ENCODE measurements at places on chromosomes 12 and 14. TPM values are rescaled to one million over a fixed set of nuclear protein-coding genes. Genes with fewer than 3 reads are reported as not detected.

DNA sequence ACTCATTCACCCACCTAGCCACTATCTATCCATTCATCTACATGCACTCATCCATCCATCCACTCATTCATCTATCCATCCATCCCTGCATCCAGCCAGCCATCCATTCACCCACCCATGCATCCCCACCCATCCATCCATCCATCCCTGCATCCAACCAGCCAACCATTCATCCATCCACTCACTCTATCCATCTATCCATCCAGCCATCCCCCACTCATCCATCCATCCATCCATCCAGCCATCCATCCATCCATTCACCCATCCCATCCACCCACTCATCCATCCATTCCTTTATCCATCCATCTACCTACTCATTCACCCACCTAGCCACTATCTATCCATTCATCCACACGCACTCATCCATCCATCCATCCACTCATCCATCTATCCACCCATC is 73.1 kb downstream of the NOC4L start:
- DNase-seq = no peak

GRCh38 chr12:28527631-28528249 is 337.5 kb downstream of the CCDC91 start:
- no peak for DNase-seq

DNA sequence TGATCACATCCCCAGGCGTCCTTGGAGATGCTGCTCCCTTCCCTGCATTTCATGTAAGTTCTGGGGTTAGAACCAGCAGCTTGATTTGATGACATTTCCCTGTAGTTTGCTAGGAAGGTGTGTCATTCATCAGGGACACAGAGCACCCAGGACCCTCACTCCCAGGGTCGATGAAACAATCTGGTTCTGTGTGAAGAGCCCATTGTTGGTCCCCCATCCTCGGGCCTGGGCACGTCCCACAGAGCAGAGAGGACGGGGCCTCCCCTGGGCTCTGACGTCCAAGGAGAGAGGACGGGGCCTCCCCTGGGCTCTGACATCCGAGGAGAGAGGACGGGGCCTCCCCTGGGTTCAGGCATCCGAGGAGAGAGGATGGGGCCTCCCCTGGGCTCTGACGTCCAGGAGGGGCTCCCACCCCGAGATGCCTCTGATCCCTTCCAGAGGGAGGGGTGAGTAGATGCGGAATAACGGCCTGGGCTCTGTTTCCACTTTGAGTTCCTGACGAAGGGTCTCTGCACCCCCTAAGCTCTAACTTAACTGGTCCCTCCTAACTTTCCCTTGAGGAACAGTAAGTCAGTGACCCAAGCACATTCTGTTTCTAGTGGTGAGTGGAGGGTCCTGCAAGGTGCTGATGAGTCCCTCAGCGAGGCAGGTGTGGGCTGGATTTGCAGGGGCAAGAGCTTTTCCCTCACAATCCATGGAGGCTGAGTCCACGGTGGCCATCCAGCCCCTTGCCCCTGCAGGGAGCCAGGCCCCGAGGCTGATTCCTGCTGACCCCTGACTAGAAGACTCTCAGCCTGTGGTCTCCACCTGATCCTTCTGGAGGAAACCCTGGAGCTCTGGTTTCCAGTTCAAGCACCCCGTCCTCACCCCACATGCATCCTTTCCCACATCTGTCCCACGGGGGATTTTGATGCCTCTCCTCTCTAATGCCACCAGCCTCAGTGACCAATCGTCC is 35.5 kb upstream of the SFSWAP start:
- no peak for DNase-seq

- no peak for DNase-seq
These were observed 13.6 kb downstream of the BCL11B start for GRCh38 chr14:99258341-99258861.

DNA sequence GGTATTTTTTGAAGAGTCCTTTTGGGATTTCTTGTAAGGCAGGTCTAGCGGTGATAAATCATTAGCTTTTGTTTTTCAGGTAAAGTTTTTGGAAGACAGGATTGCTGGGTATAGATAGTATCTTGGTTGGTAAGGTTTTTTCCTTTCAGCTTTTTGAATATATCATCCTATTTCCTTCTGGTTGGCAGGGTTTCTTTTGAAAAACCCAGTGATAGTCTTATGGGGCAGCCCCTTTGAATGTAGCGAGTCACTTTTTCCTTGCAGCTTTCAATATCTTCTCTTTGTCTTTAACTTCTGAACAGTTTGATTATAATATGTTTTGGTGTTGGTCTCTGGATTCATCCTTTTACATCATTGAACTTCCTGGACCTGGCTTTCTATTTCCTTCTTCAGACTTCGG is 20.2 kb downstream of the TMX1 start:
- DNase-seq = no peak

GRCh38 chr12:116779597-116779996 is 41.5 kb downstream of the RNFT2 start:
- DNase-seq = no peak

GRCh38 chr12:28611115-28611435 is 420.8 kb downstream of the CCDC91 start:
- peak; percentile 93 for DNase-seq

DNA sequence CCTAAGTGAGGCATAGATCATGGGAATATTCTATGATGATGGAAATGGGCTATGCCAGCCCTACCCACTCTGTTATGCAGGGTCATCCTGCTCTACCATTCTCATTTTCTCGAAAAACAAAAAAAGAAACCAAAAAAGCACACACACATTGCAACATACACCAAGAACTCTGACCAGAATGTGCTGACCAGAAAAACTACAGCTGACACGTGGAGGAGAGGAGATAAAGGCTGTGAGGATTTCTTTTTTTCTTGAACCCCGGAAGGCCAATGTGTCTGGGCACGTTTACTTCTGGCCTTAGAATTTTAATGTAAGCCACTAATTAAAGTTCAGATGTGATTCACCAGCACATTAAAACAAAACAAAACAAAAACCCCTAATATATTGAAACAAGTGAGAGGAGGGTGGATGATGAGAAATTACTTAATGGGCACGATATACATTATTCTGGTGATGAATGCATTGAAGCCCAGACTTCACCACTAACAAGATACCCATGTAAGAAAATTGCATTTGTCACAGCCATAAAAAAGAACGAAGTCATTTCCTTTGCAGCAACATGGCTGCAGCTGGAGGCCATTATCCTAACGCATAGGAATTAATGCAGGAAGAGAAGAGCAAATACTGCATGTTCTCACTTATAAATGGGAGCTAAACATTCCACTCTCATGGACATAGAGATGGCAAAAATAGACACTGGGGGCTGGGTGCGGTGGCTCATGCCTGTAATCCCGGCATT is 66.3 kb upstream of the PLEKHG3 start:
- DNase-seq = no peak

GRCh38 chr12:100138803-100139098 is 3.9 kb downstream of the BLTP3B start:
- no peak for DNase-seq

- DNase-seq = peak; percentile 19
These were observed 15.8 kb upstream of the KRAS start for GRCh38 chr12:25266497-25266896.

- DNase-seq = no peak
These were observed 849 bp downstream of the KRT5 start for GRCh38 chr12:52519387-52519703.

- no peak for DNase-seq
These were observed 179.6 kb upstream of the RPH3A start for GRCh38 chr12:112611908-112612307.

DNA sequence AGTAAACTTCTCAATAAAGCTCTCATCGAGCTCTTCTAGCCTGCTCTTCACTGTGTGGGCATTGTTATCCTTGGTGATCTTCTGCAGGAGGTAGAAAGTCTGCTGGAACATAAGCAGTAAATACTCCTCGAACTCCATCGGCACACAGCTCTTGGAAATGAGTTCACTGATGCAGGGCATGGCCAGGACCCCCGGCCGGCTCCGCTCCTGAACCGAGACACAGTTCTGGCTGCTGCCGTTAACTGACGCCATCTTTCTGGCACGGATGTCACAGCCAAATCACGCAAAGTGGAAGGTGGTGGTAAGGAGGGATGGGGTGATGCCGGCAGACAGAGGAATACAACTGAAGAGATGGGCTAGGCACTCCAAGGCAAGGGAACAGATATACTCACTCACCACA is 23.7 kb upstream of the EDDM3A start:
- no peak for DNase-seq

DNA sequence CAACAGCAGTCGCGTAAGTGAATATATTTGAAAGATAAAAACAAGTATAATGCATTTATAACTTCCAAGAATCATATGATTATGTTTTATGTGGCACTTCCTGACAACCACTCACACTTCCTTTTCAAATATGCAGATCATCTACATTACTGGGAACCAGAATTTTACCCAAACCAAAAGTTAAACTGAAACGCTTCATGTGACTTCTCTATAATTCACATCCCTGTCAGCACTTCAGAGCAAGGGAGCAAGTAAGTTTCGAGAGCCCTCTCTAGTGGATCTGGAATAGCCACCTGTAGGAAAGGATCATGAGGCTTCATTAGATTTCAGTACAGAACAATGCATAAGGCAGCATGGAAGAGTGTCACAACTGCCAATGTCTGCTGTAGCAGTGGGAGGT is 13.7 kb upstream of the ALX1 start:
- no peak for DNase-seq

DNA sequence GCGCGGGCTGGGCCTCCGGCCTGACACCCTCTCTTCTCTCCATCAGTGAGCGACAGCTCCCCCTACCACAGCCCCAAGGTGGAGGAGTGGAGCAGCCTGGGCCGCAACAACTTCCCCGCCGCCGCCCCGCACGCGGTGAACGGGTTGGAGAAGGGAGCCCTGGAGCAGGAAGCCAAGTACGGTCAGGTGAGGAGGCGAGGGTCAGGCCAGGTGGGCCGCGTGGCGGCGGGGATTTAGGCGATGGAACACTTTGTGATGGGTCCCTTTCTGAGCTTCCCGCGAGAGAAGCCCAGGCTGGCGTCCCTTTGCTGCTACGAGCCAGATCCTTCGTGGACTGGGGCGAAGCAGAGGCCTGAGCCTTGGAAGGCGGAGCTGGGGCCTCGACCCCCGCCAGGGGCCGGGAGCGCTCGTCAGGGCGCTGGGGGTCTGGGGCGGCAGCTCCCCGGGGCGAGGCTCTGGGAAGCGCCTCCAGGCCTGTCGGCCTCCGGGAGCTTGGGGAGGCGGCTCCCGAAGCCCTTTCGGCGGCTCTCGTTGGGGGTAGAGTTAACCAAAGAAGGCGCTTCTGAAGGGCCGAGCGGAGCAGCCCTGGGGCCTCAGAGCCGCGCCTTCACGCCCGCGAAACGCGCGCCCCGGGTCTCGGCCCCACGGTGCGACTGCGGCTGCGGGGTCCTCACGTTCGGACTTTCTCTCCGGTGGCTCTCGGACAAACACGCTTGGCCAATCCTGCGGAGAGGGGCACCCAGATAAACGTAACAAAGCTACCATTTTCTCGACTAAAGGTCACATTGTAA is 5.0 kb downstream of the PAX9 start:
- no peak for DNase-seq

- no peak for DNase-seq
These were observed 46.2 kb upstream of the JDP2 start for GRCh38 chr14:75381642-75382041.

DNA sequence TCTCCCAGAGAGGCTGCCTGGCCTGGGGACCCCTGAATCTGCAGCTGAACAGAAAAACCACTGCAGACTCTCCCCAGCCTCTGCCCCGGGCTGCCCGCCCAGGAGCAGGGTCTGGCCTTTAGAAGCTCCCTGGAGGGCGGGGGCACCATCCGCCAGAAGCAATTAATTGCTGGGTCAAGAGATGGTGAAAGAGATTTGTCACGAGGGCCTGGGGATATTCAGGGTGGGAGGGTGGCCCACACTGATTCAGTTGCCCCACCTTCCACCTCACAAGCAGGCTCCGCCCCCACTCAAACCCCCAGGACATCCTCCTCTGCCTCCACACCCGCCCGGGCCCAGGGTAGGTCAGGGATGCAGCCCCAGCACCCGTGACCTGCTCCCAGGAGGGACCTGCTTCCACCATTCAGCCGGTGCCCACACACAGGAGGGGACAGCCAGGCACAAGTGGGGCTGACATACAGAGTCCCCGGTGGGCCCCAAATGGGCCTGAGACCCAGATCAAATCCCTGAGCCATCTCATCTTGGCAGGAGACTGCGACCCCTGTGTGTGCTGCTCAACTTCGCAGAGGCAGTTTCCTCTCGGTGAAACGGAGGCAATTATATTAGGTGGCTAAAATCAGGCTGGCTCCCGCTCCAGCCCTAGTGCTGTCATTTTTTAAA is 23.0 kb downstream of the NCOR2 start:
- DNase-seq = no peak

GRCh38 chr12:57131896-57132744 is 3.8 kb downstream of the LRP1 start:
- DNase-seq = no peak

DNA sequence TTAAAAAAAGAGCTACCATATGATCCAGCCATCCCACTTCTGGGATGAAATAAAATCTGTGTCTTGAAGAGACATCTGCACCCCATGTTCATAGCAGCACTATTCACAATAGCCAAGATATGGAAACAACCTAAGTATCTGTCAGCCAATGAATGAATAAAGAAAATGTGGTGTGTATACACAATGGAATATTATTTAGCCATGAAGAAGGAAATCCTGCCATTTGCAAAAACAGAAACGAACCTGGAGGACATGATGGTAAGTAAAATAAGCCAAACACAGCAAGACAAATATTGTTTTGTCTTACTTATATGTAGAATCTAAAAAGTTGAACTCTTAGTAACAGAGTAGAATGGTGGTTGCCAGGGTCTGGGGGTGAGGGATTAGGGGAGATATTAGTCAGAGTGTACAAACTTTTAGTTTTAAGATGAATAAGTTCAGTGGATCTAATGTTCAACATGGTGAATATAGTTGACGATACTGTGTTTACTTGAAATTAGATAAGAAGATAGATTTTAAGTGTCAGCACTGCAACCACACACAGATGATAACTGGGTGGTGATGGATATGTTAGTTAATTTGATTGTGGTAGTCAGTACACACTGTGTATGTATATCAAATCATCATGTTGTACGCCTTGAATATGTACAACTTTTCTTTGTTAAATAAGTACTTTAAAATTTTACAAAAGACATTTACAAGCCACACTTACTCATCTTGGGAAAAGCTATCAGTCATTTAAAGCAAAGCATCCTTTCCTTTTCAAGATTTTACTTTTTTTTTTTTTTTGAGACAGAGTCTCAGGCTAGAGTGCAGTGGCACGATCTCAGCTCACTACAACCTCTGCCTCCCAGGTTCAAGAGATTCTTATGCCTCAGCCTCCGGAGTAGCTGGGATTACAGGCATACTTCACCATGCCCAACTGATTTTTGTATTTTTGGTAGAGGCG is 89.9 kb downstream of the BICD1 start:
- no peak for DNase-seq

The LAG3 gene
- 0.41 TPM for polyA plus RNA-seq

The HEBP1 gene
- 44.2 TPM for polyA plus RNA-seq

The PRPH gene
- not detected for polyA plus RNA-seq

The SMIM41 gene
- polyA plus RNA-seq = not detected

The MMP17 gene
- 15.9 TPM for polyA plus RNA-seq

The MOK gene
- 48.1 TPM for polyA plus RNA-seq

The AACS gene
- 24.0 TPM for polyA plus RNA-seq

The TAS2R7 gene
- polyA plus RNA-seq = not detected

The CHST11 gene
- polyA plus RNA-seq = 4.3 TPM
